HCEC 1CT (cell line): ENCODE measurements at places on chromosomes 4 and X.

DNA sequence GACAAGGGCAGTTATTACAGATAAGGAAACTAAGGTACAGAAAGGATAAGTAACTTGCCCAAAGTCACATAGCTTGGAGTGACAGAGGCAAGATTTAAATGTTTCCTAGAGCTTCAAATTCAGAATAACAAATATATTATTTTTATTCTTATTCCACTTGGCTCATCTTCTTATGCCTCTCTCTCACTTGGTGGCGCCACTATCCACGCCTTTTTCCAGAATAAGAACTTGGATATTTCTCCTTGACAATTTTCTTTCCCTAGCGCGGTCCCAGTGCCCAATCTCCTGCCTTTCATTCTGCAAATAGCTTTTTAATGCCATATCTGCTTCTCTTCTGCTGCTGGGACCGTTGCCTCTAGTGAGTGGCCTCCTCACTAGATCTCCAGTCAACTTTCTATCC is 78.5 kb downstream of the MSN start:
- DNase-seq: no peak

GRCh38 chr4:113358784-113359183 is 309.3 kb downstream of the ANK2 start:
- DNase-seq: no peak

- peak; percentile 90 for DNase-seq
Measured at GRCh38 chr4:56410247-56411062, 23.2 kb upstream of the AASDH start.

- no peak for DNase-seq
Measured at GRCh38 chrX:97847885-97848679, 964.4 kb downstream of the RPA4 start.

GRCh38 chr4:158811704-158812103 is 42.9 kb downstream of the FNIP2 start:
- DNase-seq: no peak

DNA sequence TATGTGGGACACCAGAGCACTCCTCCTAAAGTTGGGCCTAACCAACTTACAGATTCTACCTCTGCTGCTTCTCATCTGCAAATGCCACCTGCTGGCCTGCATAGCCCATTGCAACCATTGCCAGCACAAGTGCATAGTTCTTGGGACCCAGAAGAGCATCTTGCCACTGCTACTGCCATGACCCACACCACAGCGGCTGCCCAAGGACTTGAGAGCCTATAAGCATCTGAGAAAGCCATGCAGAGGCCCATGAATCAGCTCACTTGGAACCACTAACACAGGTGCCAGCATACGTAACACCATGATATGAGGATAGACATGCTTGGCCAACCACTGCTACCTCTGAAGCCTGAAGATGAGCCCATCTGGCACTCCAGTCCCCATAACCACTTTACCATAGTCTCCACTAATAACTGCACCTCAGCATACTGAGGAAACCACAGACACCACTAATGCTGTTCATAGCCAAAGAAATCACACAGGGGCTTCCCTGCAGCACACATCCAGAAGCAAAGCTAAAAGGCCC is 258.1 kb upstream of the AGTR2 start:
- DNase-seq: no peak

- peak; percentile 24 for DNase-seq
Measured at GRCh38 chr4:127586922-127587571, 45.7 kb upstream of the INTU start.

- no peak for DNase-seq
Measured at GRCh38 chr4:109408711-109409110, 24.9 kb upstream of the SEC24B start.

- no peak for DNase-seq
Measured at GRCh38 chrX:53547668-53548067, 113.5 kb upstream of the HSD17B10 start.

DNA sequence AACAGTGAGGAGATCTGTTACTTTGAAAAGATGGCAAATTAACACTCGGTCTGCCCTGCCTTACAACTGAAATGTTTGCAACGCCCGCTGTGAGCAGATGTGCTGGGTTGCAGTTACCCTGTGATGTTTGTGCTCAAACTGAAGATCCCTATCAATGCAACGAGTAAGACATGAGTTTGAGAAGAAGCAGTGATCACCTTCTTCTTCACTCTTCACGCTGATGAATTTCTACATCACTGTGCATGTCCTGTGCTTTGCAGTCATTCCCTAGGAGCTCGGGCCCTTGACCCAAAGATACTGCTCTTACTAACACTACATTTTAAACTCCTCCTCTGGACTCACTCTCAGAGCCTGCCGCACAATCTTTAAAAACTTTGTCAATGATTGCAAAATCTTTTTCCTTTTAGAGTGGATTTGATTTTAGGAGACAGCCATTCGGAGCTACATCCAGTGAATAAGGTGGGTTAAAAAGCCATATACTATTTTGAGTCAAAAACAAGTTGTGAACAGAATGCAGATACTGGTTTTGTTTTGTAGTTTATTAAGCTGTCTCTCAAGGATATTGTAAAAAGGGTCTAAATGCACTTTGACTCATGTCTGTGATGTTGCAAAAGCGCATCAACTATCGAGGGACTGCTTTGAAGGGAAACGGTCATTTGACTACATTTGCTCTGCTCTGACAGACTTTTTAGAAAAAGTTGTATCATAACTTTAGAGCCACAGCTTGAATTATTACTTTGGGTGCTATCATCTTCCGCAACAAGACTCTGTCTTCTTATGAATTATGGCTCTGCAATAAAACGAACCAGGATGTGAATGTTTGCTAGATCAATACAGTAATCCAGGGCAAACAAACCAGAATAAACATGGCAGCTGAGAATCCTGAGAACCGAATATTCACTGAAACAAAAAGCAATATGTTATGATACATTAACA is 5.7 kb upstream of the RHOH start:
- no peak for DNase-seq

- DNase-seq: no peak
Measured at GRCh38 chrX:72371405-72371804, 65.7 kb upstream of the CITED1 start.

DNA sequence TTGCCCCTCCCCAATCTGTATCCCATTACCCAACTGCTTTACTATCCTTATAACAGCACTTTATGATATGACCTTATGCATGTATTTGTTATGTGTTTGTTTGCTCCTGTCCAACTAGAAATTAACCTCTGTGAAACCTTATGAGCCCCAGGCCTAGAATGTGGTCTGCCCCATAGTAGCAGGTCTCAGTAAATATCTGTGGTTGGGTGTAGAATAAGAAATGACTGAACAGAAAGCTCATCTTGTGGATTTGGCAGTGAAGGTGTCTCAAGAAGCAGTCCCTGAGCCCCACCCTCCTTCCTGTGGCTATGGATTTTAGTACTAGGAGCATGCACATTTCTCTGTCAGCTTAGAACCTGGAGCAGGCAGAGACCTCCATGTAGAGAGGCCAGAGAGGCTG is 229.0 kb upstream of the LCORL start:
- no peak for DNase-seq

- no peak for DNase-seq
Measured at GRCh38 chrX:39459952-39460351, 637.8 kb downstream of the BCOR start.

- DNase-seq: no peak
Measured at GRCh38 chrX:115387327-115387726, 97.8 kb downstream of the LUZP4 start.

DNA sequence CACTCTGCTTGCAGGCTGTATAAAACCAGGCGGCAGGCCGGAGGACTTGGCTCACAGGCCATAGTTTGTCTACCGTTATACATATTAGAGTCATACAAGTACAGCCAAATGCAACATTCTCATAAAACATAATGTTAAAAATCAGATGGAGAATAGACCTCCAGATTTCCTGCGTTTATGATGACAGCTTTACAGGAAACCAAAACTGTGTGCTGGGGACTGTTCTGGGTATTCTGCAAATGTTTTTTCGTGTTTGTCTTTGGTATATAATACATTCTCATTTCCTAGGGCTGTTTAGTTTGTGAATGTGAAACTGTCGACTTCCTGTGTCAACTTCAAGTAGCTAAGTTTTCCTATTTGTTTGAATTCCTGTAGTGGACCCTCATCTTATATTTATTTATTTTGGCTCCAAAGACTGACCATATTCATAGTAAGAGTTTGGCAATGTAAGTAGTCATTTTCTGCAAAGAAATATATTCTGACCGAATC is 79.5 kb upstream of the FAM9C start:
- peak; percentile 76 for DNase-seq

- DNase-seq: no peak
Measured at GRCh38 chrX:131047180-131047579, 11.0 kb upstream of the ARHGAP36 start.

DNA sequence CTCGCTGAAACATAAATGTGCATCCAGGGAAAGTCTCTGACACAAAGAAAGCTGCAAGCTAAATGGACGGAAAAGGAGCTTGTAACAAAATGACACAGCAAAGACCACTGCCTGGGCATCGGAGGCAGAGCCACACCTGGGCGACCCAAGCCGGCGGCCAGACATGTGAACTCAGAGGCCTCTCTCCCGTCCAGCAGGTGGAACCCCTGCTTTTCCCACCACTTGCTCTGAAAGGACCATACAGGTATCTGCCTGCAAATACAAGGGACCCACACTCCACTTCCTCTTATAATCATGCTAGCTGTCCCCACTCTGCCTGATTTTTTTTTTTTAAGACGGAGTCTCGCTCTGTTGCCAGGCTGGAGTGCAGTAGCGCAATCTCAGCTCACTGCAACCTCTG is 12.0 kb downstream of the CPLX1 start:
- DNase-seq: no peak
